Ovary (tissue), 10 donors: ENCODE measurements at places on chromosomes 4 and X.

- DNase-seq, result no peak
These were observed 34.5 kb downstream of the PHKA2 start for GRCh38 chrX:18949291-18949943.

- no peak for DNase-seq
These were observed 35.9 kb downstream of the SLC9A6 start for GRCh38 chrX:136021160-136021559.

DNA sequence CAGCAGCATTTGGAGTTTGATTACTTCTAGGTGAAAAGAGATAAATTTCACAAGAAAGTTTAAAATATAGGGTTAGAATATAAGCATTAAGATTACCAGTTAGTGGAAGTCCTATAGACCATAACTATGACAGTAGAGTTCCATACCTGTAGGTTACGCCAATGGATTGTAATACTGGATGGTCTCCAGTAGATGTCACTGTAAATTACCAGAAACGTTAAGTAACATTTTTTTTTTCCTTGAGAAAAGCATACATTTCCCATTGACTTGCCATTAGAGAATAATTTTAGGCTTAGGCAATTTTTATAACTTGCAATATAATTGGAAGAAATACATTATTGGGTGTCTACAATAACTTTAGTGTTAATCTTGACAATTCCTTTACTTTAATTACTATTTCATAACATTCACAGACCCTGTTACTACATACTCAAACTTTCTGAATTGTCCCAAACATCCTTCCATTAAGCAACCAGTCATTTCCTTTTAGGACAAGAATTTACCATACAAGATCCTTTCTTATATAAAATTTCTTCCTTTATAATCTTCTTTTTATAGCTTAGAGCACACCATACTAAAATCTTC lies 304.1 kb upstream of the TECRL start:
- DNase-seq, result no peak

GRCh38 chr4:175927121-175927520 lies 115.1 kb upstream of the GPM6A start:
- DNase-seq, result no peak

DNA sequence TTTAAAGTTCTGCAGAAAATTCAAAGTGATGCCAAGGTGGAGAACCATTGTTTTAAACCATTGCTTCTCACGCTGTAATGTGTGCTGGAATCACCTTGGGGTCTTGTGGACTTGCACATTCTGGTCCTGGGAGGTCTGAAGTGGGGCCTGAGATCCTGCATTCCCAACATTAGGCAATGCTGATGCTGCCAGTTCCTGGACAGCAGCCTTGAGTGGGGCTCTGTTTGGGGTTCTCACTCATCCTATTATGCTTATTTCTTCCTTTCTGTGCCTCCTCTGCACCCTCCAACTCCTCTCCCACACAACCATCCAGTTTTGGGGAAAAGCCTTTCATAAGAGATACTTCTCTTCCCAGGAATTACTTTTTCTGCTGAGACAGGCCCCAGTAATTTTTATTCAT lies 44.2 kb upstream of the RASSF6 start:
- DNase-seq, result no peak

DNA sequence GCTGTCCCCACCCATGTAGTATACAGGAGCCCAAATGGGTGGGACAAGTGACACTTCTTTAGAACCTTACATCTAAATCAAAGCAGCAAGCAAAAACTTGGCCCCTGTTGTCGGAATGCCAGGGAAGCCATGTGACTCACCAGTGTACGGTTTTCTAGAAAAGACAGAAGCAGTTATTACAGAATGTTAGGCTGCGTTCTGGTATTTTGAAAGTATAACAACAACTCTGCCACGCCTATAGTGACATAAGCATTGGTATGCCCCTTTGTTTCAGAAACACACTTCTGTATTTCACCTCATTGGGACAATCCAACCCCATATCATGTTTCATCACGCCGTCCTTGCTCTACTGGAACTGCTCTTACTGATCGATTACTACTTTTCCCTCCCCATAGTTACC lies 14.8 kb downstream of the PDHA1 start:
- no peak for DNase-seq

DNA sequence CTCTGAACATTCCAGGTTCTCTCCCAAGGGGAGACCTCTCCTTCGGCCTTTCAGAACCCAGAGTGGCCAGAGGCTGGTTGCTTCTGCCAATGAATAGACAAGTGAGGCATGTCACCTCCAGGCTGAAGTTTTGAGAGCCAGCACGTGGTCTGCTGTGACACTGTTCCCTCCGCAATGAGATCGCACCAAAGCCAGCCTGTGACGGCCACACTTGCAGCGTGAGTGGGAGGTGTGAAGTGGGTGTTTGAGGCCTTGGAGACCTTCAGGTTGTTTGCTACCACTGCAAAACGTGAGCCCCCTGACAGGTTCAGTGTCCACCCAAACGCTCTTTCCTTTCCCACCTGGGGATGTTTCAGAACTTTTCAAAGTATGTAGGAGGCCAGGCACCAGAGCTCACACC lies 81.0 kb downstream of the WFS1 start:
- no peak for DNase-seq

GRCh38 chr4:20844311-20844710 lies 144.1 kb downstream of the PACRGL start:
- no peak for DNase-seq

GRCh38 chr4:60344908-60345307 lies 855.2 kb upstream of the ADGRL3 start:
- no peak for DNase-seq

DNA sequence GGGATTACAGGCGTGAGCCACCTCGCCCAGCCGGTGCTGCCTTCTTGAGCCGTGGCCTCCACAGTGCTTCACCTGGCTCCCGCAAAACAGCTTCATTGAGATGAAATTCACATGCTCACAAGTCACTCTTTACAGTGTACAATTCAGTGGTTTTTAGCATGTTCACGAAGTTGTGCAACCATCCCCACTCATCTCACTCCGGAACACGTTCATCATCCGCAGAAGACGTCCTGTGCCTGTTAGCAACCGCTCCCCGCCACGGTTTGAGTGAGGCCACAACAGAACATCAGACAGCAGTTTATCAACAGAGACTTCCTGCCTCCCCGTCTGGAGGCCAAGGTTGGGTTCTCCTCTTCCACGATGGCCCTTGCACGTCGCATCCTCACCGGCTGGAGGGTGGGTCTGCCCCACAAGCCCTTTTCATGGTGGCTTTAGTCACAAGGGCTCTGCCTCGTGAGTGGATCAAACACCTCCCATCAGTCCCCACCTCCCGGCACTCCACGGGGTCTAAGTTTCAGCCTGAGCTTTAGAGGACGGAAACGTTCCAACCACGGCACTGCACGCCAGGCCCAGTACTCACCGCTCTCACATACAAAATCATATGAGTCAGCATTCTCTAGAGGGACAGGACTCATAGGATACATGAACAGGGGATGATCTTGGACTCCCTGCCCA lies 29.6 kb upstream of the SPON2 start:
- peak; percentile 80 for DNase-seq

DNA sequence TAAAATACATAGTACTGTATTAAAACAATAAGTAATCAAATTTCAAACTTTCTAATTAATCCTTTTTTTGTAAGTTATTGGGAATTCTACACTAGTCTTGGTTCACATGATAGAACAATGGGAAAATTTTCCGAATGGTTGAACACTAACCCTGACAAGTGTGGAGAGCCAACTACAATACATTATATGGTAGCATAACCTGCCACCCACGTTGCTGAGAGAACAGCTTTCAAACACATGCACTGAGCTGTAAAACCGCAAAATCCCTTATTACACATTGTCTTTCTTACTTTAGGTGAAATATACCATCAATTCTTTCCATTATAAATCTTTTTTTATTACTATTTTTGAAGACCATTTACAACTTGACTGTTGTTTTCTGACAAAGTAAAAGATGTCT lies 54.7 kb downstream of the ANAPC10 start:
- DNase-seq, result no peak

GRCh38 chr4:8674311-8674885 lies 81.8 kb downstream of the CPZ start:
- no peak for DNase-seq

- no peak for DNase-seq
These were observed 445.8 kb downstream of the CCSER1 start for GRCh38 chr4:90572996-90573395.

DNA sequence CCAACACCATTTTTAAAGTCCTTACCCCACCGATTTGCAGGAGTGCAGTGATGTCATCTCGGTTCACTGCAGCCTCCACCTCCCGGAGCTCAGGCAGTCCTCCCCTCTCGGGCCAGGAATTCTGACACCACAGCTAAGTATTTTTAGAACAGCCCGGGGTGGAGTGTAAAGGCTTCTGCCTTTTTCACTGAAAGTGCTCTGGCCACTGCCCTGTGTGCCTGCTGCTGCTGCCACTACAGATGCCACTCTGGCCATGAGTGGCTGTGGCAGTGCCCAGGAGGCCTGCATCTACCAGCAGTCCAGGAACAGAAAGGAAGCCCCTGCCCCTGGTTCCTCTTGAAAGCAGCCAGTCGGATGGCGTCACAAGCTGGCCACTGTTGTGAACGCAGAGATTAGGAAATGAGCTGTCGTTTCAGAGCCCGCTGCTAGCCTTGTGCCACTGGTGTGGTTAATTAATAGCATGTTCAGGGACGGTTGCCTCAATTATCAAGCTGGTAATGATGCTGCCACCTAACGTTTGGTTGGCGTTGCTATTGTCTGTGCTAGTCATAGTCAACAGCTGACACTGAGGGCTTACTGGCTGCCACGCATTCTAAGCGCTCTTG lies 23.6 kb upstream of the TBC1D14 start:
- no peak for DNase-seq

- no peak for DNase-seq
These were observed 43.1 kb upstream of the C1GALT1C1 start for GRCh38 chrX:120672841-120673530.

- no peak for DNase-seq
These were observed 53.5 kb upstream of the PDE5A start for GRCh38 chr4:119682099-119682498.

DNA sequence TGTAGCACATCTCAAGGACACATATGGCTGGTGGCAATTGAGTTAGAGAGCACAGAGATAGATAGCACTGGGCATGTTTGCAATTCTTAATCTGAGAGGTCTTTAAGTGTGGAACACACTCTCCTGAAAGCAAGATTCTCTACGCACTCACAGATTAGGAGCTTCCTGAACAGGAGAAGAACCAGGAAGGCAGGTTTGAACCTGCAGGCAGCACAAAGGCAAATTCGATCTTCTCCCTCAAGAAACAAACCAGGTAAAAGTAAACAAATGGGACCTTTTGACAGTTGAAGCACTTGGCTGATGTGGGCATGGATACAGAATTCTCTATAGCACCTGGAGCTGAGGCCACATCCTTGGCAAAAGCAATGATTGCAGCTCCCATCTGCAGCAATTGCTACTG lies 24.3 kb downstream of the HS3ST1 start:
- no peak for DNase-seq

- no peak for DNase-seq
These were observed 22.2 kb downstream of the VSIG4 start for GRCh38 chrX:66017659-66018170.

DNA sequence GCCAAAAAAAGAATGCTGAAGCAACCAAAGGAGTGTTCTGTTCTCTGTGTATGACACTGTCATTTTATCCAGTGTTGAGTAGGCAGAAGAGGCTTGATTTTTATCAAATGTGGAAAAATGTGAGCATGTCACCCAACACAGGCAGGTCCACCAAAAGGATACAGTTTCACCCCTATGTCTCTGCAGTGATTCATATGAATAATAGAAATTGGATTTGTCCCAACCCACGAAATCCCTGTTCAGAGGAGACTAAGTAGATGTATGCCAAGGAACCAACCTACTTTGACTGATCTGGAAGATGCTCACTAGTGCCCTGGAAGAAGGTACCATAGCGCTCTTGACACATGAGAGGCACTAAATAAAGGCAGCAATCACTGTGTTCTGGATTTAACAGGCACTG lies 72.5 kb downstream of the FGF13 start:
- no peak for DNase-seq

GRCh38 chr4:173443121-173443520 lies 44.2 kb upstream of the SCRG1 start:
- DNase-seq, result no peak

- DNase-seq, result no peak
These were observed 42.6 kb downstream of the CHRNA9 start for GRCh38 chr4:40377512-40378365.

DNA sequence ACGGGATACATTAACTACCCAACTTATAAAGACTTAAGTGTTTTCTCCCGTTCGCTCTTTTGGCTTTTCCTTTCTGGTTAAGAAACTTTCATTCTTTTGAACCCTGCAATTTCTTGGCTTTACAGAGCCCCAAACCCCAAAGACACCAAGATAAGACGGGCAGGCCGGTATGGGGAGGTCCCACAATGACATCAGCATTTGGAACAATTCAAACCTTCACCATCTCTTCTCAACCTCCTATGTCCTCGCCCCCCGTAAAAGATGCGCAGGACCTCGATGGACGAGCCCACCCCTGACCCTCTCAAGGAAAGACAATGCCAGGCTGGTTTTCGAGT lies 999 bp downstream of the ZNF518B start:
- no peak for DNase-seq

- no peak for DNase-seq
These were observed 314.8 kb downstream of the PPP3CA start for GRCh38 chr4:101032541-101032940.

GRCh38 chrX:670645-671044 lies 40.1 kb downstream of the SHOX start:
- no peak for DNase-seq

DNA sequence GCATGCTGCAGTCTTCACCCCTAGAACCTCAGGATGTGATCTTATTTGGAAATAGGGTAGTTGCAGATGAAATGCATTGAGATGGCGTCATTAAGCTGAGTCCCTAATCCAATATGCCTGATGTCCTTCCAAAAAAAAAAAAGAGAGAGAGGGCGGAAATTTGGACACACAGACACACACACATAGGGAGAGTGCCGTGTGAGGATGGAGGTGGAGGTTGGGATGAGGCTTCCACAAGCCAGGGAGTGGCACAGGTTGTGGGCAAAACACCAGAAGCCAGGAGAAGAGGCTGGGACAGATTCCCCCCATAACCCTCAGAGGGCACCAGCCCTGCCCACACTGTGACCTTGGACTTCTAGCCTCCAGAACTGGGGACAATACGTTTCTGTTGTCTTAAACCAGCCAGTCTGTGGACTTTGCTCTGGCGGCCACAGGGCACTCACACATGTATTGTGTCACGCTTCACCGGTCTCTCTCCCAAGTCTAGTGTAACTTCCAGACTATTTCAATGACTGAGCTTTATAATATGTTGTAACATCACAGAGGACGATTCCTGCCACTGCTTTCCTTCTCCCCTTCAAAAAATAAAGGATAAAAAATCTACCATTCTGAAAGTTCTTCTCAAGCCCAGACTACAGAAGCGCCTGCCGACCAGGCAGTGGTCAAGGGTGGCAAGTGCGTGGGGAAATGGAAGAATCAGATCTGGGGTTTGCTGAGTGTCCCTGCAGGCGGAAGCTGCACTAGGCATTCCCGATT lies 35.8 kb upstream of the MAN2B2 start:
- DNase-seq, result no peak

- no peak for DNase-seq
These were observed 6.5 kb upstream of the EXOSC9 start for GRCh38 chr4:121794505-121795188.
